Immature natural killer cell (primary cell): ENCODE measurements at places on chromosomes 1 and 21. TPM values are rescaled to one million over a fixed set of nuclear protein-coding genes. Genes with fewer than 3 reads are reported as not detected.

GRCh38 chr1:245180496-245181157, 25.8 kb downstream of the KIF26B start:
- peaks cover 15% of the 10 kb centered on the region for H3K4me1 ChIP-seq
- H3K27me3 ChIP-seq: peaks cover 4% of the 10 kb centered on the region
- no peaks in the 10 kb centered on the region for H3K36me3 ChIP-seq
- H3K27ac ChIP-seq: peak overlapping the region; percentile 73
- DNase-seq: peak; percentile 51

GRCh38 chr1:7960165-7960564, 1.3 kb upstream of the PARK7 start:
- peaks cover 10% of the 10 kb centered on the region for H3K27me3 ChIP-seq
- H3K27ac ChIP-seq: peak overlapping the region; percentile 99
- H3K4me1 ChIP-seq: peaks cover 49% of the 10 kb centered on the region
- H3K4me3 ChIP-seq: peak overlapping the region; percentile 96
- H3K36me3 ChIP-seq: peaks cover 13% of the 10 kb centered on the region
- DNase-seq: no peak

Gene UBL4B
- polyA plus RNA-seq: not detected

Gene CNR2
- polyA plus RNA-seq: 7.4 TPM

Gene PLA2G2A
- not detected for polyA plus RNA-seq

GRCh38 chr1:239458144-239458500, 71.8 kb downstream of the CHRM3 start:
- H3K4me1 ChIP-seq: peaks cover 17% of the 10 kb centered on the region
- peak overlapping the region; percentile 14 for H3K27ac ChIP-seq
- peak overlapping the region; percentile 78 for H3K4me3 ChIP-seq
- H3K27me3 ChIP-seq: no peaks in the 10 kb centered on the region

DNA sequence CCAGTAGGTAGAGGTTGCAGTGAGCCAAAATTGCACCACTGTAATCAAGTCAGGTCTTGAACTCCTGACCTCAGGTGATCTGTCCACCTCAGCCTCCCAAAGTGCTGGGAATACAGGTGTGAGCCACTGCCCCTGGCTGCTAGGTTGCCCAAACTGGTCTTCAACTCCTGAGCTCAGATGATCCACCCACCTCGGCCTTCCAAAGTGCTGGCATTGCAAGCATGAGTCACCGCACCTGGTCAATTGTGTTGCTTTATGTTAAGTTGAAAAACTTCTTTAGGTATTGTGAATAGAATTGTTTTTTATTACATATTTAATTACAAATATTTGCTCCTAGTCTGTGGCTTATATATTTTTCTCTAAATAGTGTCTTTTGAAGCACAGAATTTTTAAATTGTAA, 80.5 kb downstream of the PRKAB2 start:
- H3K27ac ChIP-seq: no peak overlapping the region
- no peaks in the 10 kb centered on the region for H3K4me1 ChIP-seq

- no peaks in the 10 kb centered on the region for H3K4me1 ChIP-seq
- no peak overlapping the region for H3K27ac ChIP-seq
- DNase-seq: no peak
- no peaks in the 10 kb centered on the region for H3K36me3 ChIP-seq
These were observed 26.0 kb upstream of the BCL9 start for GRCh38 chr1:147515045-147515869.

- no peaks in the 10 kb centered on the region for H3K4me1 ChIP-seq
- no peaks in the 10 kb centered on the region for H3K27me3 ChIP-seq
- no peak overlapping the region for H3K27ac ChIP-seq
- peaks cover 4% of the 10 kb centered on the region for H3K36me3 ChIP-seq
- no peak overlapping the region for H3K4me3 ChIP-seq
- DNase-seq: no peak
These were observed 187.1 kb upstream of the LMO4 start for GRCh38 chr1:87141556-87141955.

GRCh38 chr1:46520063-46520911, 30.7 kb downstream of the DMBX1 start:
- H3K4me3 ChIP-seq: no peak overlapping the region
- H3K27ac ChIP-seq: no peak overlapping the region
- DNase-seq: no peak
- no peaks in the 10 kb centered on the region for H3K4me1 ChIP-seq
- peaks cover 6% of the 10 kb centered on the region for H3K27me3 ChIP-seq
- H3K36me3 ChIP-seq: no peaks in the 10 kb centered on the region

Gene HSD3B2
- polyA plus RNA-seq: not detected

- peaks cover 3% of the 10 kb centered on the region for H3K27me3 ChIP-seq
- peak overlapping the region; percentile 99 for H3K4me3 ChIP-seq
- peak overlapping the region; percentile 96 for H3K27ac ChIP-seq
These were observed 1.2 kb downstream of the LRIG2 start for GRCh38 chr1:113074237-113074636.

DNA sequence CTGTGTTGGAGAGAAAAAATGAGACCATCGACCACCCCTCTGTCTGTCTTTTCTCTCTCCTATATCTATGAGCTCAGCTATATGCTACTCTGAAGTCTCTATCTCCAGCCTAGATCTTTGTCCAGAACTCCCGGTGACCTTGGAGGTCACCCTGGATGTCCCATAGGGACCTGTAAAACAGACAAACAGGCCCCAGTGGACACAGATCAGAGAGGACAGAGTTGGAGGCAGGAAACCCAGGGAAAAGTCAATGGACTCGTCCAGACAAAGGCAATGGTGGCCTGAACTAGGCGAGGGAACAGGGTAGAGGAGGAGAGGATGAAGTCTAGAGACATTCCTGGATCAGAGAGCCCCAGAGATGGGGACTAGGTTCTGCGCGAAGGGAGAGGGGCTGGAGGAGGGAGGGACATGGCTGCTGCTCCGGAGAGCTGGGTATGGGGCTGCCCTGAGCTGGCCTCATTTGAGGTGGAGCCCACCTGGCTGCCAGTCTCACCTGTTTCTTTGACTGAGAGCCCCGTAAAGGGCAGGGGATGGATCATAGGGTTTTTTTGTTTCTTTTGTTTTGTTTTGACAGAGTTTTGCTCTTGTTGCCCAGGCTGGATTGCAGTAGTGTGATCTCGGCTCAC, 10.6 kb upstream of the MARCKSL1 start:
- DNase-seq: no peak
- no peak overlapping the region for H3K4me3 ChIP-seq
- no peak overlapping the region for H3K27ac ChIP-seq
- H3K27me3 ChIP-seq: peaks cover 2% of the 10 kb centered on the region
- peaks cover 4% of the 10 kb centered on the region for H3K36me3 ChIP-seq
- H3K4me1 ChIP-seq: peaks cover 37% of the 10 kb centered on the region

DNA sequence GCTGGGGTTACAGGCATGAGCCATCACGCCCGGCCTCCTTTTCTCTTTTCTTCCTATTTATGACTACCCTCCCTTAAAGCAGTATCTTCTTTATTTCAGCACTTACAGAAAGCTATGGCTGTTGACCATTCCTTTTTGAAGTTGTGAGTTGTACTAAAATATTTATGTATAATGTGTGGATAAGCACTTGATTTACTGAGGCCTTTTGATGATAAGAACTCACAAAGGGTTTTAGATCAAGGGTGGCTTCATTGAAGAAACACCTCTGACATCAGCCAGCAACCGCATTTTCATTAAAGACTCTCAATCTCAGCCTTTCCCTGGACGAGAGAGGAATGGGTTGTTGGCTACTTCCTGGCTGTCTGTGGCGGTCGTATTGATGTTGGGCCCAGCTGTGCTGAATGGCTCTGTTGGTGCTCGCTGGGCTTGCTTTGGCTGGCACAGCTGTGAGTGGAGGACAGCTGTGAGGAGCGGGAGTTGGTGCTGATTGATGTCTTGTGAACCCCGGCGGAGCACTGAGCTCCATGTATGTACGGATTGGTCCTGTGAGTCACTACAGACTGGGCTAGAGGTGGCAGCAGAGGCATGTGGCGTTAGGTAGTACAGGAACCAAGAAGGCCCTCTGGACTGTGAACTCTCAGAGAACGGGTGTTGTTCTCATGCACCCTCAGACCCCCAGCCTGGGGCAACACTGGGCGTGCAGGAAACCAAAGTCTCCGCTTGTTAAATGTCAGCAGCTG, 208.8 kb downstream of the KIF26B start:
- peak; percentile 57 for DNase-seq
- peak overlapping the region; percentile 47 for H3K27ac ChIP-seq
- H3K4me1 ChIP-seq: peaks cover 21% of the 10 kb centered on the region

Gene FNDC10
- 1.1 TPM for polyA plus RNA-seq

DNA sequence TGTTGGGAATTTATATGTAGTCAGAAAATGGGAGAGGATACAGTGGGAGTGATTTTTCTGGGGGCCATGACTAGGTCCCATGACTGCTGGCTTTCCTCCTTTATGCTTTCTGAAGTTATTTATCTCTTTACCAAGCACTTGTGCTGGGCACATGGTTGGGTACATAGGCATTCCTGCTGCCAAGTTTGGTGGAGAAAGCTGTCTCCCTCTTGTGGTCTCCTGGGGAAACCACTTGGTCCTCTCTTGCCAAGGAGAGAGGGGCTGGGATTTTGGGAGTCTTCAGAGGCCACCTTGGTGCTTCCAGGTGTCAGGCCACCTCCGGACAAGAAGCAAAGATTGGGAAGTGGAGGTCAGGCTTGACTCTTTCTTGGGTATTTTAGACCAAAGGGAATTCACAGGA, 120.2 kb upstream of the KCNE2 start:
- H3K27ac ChIP-seq: no peak overlapping the region
- DNase-seq: no peak
- no peaks in the 10 kb centered on the region for H3K36me3 ChIP-seq

GRCh38 chr1:188137221-188137620, 1308.5 kb downstream of the PLA2G4A start:
- no peaks in the 10 kb centered on the region for H3K36me3 ChIP-seq
- no peak overlapping the region for H3K4me3 ChIP-seq
- no peaks in the 10 kb centered on the region for H3K27me3 ChIP-seq
- no peaks in the 10 kb centered on the region for H3K4me1 ChIP-seq

DNA sequence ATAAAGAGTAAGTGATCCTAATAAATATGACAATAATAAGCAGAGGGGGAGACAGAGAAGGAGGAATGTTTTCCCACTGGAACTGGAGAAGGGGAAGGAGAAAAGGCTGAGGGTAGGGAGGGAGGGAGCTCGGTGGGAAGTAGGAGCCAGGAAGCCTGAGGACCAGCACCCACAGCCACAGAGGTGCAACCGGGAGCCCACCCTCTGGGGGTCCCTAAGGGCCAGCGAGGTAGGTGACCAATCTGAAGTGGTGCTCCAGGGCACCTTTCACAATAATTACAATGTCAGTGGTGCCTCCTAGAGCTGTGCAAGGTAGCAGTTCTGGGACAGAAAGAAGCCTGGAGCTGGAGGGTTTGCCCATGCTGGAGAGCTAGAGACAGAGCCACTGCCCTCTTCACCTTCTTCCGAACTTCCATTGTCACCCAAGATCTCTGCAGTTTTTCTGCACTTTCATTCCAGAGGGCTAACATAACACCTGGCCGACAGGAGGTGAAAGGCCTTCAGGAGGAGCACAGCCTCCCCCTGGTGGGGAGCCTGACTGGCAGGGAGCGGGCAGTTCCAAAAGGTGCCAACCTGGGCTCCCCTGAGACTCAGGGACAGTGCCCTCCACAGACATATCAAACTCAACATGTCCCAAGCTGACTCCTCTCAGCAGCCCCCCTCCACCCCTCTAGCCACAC, 4.1 kb upstream of the AHCYL1 start:
- DNase-seq: no peak
- H3K36me3 ChIP-seq: no peaks in the 10 kb centered on the region
- peaks cover 10% of the 10 kb centered on the region for H3K27me3 ChIP-seq
- H3K4me1 ChIP-seq: peaks cover 8% of the 10 kb centered on the region

GRCh38 chr1:38131024-38131585, 84.5 kb upstream of the POU3F1 start:
- no peaks in the 10 kb centered on the region for H3K4me1 ChIP-seq
- no peak overlapping the region for H3K27ac ChIP-seq
- no peaks in the 10 kb centered on the region for H3K36me3 ChIP-seq
- DNase-seq: no peak
- no peak overlapping the region for H3K4me3 ChIP-seq

DNA sequence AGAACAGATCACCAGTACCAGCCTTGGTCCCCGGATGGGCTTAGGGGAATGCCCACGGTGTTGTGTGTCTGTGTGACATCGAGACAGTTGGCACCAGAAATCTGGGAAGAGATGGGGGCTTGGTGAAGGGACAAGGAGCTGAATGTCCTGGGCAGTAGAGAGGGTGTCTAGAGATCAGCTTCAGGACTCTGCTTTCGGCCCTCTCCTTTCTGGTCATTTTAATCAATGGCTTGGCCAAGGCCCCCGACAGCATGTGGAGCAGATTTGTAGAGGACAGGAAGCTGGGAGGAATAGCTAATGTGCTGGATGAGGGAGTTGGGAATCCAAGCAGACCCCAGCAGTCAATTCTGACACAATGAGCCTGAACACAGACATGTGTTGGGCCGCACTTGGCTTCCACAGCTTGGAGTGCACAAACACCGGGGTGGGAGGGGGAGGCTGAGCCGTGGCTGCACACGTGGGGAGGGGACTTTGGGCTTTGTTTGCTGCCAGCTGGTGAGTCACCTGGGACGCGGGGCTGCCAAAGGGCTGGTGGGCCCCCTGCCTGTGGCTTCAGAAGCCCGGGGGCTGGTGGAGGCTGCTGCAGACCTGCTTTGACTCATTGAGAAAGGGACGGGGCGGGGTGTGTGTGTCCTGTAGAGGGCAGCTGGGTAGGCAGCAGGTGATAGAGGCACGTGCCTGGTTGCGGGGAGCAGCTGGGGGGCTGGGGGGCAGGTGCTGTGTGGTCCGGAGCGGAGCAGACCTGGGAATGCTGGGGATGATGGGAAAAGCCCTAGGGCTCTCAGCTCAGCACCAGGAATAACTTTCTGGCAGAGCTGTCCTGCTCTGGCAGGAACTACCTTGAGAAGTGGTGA, 20.9 kb downstream of the SLC1A7 start:
- peaks cover 3% of the 10 kb centered on the region for H3K27me3 ChIP-seq
- H3K4me1 ChIP-seq: peaks cover 24% of the 10 kb centered on the region
- H3K4me3 ChIP-seq: no peak overlapping the region

DNA sequence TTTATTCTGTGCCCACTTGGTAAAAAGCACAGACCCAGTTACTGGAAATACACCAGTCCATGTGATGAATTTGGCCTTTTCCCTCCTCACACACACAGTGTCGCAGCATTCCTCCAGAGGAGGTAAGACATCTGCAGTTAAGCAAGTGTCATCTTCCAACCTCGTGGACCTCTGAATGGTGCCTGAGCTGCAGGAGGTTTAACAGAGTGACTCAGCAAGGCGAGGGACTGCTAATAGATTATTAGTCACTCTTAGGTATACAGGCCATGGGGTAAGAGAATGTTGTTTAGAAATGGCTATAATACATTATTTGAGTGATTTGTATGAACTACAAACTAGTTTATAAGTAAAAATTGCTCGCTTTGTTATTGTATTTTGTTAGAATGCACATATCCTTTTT, 8.6 kb upstream of the LRRC8B start:
- H3K36me3 ChIP-seq: no peaks in the 10 kb centered on the region
- no peak for DNase-seq
- peaks cover 3% of the 10 kb centered on the region for H3K27me3 ChIP-seq
- no peak overlapping the region for H3K27ac ChIP-seq
- no peak overlapping the region for H3K4me3 ChIP-seq
- no peaks in the 10 kb centered on the region for H3K4me1 ChIP-seq

GRCh38 chr21:28590676-28591075, 402.0 kb downstream of the LTN1 start:
- DNase-seq: no peak
- H3K4me3 ChIP-seq: no peak overlapping the region
- H3K4me1 ChIP-seq: peaks cover 3% of the 10 kb centered on the region
- no peak overlapping the region for H3K27ac ChIP-seq
- H3K36me3 ChIP-seq: peaks cover 7% of the 10 kb centered on the region

- no peaks in the 10 kb centered on the region for H3K36me3 ChIP-seq
- no peak overlapping the region for H3K4me3 ChIP-seq
- DNase-seq: no peak
- H3K27me3 ChIP-seq: peaks cover 9% of the 10 kb centered on the region
These were observed 106.7 kb downstream of the SETD4 start for GRCh38 chr21:35953597-35953996.

- H3K36me3 ChIP-seq: no peaks in the 10 kb centered on the region
- H3K4me3 ChIP-seq: no peak overlapping the region
- no peak overlapping the region for H3K27ac ChIP-seq
- peaks cover 4% of the 10 kb centered on the region for H3K27me3 ChIP-seq
- no peak for DNase-seq
These were observed 18.1 kb downstream of the CCDC185 start for GRCh38 chr1:223411309-223411708.
